ENCODE measurements at places on chromosomes 2 and 18. TPM values are rescaled to one million over a fixed set of nuclear protein-coding genes. Genes with fewer than 3 reads are reported as not detected.
A peak's percentile ranks its signal among the peaks of the same experiment; 100 is the strongest.

DNA sequence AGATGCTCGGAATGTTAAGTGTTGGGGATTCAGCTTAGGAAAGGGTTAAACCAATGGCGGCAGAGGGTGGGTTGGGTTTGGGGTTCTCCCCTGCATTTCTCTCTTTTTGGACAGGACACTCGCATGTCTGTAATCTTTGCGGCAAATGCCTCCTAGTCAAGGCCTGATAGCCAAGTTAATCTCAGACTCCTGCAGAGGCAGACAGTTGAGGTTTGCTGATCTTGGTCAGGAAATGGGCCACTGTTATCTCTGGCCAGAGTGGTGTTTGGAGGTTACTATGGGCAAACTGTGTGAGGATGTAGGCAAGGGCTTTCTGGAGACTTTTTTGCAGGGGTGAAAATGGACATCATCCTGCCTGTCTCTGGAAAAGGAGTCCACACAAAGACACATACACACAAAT lies 188.8 kb downstream of the SETBP1 start:
- peak; percentile 49 for DNase-seq

Gene TMEM200C
- total RNA-seq = 7.3 TPM

Gene IL18R1
- 9.2 TPM for total RNA-seq

DNA sequence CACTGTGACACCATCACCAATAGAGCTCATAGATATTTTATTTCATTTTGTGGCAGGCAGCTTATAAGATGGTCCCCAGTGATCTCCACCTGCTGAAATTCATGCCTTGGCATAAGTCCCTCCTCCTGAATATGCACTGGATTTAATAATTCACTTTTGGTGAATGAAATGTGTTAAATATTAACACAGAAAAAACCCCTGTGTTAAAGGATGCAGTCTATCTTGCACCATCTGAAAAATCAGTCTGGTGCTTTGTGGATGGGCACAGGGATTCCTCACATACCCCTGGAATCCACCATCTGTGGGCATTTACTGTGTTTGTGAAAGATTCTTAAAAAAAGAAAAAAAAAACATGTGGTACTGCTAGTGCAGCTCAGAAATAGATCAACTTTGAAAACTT lies 26.1 kb upstream of the WIPF1 start:
- DNase-seq = no peak

Gene PSMA8
- not detected for total RNA-seq

GRCh38 chr2:11236335-11236734 lies 81.1 kb downstream of the SLC66A3 start:
- DNase-seq = no peak

DNA sequence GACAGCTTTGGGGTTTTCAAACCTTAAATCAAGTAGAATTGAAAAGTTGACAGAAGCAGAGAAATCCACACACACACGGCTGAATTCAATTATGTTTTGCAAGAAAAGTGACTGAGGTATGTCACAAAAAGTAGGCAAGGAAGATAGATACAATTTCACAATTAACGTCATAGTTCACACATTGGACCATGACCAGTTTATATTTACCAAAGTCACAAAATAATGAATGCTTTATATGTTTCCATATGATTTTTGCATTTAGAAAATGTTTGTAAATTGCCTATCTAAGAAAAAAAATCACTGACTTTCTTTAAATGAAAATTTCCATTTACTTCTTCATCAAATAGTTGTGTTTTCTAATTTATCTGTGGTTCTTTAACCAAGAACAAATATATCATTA lies 29.4 kb upstream of the ZNF516 start:
- DNase-seq = no peak

DNA sequence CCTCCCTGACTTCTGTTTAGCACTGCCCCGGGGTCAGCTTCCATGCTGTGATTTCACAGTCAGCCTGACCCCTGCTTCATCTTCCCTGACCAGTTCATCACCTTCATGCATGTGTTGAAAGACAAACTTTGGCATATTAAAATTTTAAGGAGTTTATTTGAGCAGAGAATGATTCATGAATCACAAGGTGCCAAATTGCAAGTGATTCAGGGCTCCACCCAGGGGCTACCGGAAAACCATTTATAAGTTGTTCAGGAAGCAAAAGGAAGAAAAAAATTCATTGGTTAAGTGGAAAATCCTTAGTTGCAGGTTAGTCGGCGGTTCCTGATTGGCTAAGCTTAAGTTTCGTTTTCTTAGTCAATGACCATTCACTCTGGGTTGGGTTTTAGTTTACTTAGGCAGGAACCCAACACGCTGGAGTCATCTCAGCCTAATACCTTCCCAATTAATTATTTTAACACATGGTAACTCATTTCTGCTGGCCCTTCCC lies 10.6 kb downstream of the IL1F10 start:
- no peak for DNase-seq

Gene GPR45
- not detected for total RNA-seq

DNA sequence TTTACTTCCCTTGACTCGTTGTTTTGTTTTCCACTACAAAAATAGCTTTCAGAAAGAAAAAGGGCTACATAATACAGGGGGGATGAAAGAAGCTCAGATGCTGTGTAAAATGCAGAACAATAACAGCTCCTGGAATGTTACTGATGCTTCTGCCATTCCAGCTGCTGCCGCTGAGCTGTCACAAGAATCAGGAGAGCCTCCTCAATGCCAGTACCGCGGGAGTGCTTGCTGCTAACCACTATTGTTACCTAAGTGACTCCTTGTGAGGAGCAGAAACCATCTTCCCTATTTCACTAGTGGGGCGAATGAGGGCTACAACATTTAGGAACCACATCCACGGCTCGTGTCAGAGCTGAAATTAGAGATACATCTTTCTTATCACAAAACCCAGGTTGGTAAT lies 384.8 kb downstream of the GALR1 start:
- DNase-seq = no peak

DNA sequence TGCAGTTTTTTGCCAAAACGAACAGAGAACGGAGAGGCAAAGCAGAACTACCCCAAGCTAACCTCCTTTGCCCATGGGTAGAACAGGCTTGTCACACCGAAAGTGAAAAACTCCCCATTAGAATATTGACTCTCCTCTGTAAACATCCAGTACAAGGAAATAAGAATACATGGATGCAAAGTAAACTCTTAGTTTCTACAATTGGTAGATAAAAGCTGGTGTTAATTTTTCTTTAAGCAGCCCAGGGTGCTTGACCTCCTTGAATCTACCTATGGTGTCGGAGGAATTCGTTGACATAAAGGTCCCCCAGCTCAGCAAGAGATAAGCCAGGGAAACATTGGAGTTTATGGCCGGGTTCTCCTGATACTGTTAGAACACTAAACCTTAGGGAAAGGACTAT lies 48.4 kb upstream of the DSG1 start:
- DNase-seq = no peak

Gene MARCHF7
- total RNA-seq = 111 TPM

Gene TCF23
- not detected for total RNA-seq

GRCh38 chr18:34709104-34709503 lies 994 bp upstream of the DTNA start:
- no peak for DNase-seq

- peak; percentile 31 for DNase-seq
Measured at GRCh38 chr18:11653521-11653920, 35.5 kb upstream of the GNAL start.

DNA sequence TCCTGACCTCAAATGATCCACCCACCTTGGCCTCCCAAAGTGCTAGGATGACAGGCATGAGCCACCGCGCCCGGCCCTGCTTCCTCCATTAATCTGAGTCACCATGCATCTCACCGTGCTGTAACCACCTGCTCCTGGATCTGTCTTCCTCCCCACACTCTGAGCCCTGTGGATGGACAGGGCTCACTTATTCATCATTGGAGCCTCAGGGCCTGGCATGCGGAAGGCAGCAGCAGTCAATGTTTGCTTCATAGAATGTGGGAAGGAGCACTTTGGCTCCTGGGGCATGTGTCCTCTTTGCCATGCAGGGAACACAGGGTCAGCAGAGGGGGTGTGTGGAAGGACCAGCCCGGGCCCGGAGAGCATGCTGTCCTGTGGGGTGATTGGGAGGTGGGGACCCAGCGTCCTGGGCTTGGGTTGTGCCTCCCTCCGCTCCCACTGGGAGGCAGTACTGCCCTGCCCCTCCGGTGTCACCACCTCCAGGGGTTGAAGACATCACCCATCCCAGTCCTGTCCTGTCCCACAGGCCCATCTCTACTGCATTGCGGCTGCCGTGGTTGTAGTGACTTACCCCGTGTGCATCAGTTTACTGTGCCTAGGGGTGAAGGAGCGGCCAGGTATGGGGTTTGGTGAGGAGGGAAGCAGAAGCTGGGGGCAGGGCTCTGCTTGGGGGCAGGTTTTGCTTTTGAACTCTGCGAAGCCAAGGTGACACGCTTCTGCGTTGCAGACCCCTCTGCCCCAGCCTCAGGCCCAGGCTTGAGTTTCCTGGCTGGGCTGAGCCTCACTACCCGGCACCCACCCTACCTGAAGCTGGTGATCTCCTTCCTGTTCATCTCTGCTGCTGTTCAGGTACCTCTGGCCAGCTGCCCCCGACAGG lies 11.5 kb downstream of the MFSD2B start:
- peak; percentile 91 for DNase-seq

- DNase-seq = no peak
Measured at GRCh38 chr18:35710581-35710980, 129.0 kb downstream of the GALNT1 start.
